A673 (cell line): ENCODE measurements at places on chromosomes 6 and 20.

DNA sequence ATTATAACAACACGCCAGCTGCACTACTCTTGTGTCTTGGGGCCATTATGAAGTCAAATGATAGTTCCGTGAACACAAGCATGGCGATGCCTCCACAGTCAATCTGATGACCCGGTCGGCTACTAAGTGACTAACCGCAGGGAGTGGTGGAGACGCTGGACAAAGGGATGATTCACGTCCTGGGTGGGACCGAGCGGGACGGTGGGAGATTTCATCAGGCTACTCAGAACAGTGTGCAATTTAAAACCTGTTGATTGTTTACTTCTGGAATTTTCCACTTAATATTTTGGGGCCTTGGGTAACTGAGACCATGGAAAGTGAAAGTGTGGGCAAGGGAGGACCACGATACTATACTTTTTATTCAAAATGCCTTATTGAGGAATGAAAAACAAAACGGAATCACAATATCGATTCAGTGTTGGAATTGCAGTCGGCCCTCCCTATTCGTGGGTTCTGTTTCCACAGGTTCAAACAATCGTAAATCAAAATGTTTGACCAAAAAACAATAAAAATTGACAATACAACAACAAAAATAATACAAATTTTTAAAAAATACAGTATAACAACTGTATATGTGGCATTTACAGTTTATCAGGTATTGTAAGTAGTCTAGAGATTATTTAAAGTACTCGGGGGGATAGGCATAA, 66.5 kb downstream of the MYLK4 start:
- DNase-seq = no peak

- DNase-seq = peak; percentile 29
Observed at GRCh38 chr6:32086661-32087573, 22.2 kb downstream of the TNXB start.

DNA sequence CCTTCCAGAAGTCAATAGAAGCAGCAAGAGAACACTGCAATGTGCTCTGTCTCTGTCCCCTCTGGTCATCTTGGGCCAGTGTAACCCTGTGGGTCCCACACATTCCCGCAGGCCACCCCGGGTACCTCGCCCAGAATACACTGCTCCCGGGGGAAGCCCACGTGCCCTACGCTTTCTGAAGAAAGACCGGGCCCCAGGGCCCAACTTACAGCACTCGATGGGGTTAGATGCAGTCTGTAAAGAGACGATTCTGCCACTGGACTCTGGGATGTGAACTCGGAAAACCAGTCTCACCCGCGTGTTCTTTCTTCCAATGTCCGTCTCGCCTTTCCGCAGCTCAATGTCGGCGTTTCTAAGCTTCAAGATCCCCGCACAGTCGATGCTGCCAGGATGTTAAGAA, 68.7 kb downstream of the NFATC2 start:
- no peak for DNase-seq

DNA sequence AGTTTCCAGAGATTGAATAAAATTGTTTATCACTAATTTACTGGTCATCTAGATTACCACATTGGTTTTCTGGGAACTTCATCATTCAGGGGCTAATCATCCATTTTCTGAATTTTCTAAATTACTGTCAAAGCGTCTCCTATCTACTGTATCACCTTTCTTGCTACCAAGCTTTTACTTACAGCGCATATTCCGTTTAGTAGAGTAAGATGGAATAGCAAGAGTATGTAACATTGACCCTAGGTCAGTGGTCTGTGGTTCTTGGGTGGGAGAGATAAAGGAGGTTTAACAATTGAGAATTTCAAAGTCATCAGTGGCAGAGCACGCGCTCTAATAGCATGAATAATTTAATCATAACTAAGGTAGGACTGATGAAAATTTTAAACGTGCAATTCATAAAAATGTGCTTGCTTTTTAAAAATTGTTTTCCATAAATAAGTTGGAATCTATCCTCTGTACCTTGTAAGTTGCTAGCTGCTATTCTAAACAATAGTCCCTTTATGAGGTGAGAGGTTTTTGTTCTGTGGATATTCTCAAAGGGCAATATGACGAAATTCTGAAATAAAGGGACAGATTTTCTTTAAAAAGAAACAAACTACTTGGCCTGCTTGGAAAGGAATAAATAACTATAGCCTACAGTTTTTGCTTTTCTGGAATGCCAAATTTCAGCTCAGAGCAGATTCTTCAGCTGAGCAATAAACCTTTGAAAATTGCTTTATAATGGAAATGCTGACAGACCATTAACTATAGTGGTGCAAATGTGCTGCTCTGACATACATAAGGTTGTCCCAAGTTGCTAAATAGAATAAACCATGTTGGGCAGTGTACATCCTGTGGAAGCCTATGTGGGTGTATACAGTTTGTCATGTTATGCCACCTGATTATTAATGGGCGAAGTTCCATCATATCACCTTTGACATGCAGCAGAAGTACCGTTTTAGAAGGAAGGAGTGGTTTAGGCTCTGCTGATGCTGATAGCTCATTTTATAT, 84.1 kb downstream of the ZFAND3 start:
- DNase-seq = no peak

DNA sequence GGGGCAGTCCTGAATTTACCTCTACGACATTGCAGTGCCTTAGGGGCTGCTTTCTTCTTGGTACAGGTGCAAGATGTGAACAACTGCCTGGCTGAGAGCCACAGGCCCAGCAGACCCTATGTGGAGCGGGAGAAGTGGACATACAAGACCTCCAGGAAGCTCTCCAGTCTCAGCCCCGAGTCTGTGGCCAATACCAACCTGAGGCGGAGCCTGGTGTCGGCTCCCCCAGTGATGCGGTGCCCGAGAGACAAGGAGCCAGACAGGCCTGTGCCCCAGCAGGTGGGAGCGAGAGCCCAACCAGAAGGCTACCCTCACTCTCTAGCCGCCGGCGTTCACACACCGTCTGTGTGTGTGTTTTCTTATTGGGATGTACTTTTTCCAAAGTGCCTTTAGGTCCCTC, 59.6 kb downstream of the EFCAB8 start:
- no peak for DNase-seq

DNA sequence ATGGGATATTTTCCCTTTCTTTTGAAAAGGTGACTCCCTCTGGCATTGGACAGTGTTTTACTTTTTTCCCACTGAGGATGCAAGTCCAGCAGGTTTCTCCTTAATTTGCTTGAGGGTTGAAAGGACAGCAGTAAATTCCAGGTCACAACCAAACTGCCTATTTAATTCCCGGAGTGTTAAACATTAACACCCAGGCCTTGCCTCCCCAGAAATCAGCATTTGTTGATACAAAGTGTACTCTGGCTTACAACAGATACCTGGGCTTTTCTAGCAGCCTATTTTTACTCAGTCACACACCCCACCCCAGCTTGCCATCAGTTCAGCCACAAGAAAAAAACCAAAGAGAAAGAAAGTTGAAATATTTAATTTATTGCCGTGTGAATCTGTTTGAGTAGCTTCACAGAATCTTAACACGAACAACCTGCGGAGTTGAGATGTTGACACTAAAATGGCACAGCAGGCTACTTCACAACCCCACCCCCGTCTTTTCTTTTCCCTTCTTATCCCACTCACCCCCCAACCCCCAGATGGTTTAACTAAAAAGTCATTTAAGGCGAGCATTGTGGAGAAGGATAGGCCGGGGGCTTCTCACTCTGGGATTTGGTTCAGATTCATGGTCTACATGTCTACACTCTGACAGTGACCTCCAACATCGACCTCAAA, 45.7 kb downstream of the MYLIP start:
- no peak for DNase-seq

DNA sequence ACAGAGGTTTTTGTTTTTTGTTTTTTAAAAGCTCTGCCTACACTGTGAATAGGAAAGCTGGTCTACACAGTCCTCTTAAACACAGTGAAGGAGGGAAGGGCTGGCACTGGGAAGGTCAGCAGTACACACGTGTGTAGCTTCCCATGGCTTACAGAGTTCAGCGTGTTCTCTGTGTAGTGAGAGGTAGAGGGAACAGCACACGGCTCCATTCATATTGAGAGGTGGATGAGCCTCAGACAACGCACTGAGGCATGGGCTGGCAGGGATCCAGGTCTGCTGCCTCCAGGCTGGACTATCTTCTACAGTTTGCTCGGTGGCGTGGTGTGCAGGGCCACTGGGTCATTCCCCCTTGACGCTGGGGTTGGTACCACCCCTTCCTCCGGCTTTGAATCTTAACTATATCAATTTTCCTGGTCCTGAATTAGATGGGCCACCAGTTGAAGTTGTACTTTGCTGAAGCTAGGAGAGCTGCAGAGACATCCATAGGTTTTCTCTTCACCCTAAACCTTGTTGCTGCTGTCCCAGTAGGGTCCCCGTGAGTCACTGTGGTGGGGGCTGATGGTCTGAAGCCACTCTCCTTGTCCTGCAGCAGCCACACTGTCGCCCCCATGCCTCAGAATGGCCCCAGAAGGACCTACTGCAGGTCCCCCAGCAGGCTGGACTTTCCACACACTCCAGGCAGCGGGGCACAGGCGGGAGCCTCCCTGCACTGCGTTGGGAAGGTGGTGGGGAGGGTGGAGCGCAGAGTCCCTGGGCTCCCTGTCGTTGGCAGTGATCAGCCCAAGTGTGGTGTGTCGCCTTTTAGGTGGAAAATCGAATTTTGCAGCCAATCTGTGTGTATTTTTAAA, 2.0 kb downstream of the ARFGAP1 start:
- DNase-seq = no peak
